Right renal pelvis (tissue), 4 donors: ENCODE measurements at places on chromosomes 5 and 9. TPM values are rescaled to one million over a fixed set of nuclear protein-coding genes. Genes with fewer than 3 reads are reported as not detected.

GRCh38 chr5:1660511-1660910 is 136.8 kb upstream of the LPCAT1 start:
- DNase-seq = no peak

DNA sequence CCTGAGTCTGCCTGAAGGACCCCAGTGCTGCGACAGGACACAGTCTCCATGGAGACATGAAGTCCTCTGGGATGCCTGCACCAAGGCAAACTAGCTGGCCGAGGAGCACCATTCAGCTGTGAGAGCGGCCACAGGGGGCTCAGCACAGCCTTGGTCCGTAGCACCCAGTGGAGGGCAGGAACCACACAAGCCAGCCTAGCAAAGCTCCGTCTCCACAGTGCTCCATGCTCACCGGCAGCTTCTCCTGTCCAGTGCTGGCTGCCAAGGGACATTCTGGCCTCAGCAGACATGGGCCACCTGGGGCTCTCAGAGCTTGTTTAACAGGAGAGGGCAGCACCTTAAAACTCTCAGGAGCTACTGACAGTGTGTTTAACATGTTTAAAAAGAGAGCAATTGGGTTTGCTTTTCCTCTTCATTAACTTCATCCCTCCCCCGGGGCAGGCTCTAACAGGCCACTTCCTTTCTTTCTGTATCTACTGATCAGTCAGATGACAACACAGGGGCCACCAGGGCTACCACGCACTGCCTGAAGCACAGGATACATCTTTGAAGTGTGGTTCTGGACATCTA is 57.0 kb downstream of the SECISBP2 start:
- peak; percentile 28 for DNase-seq

DNA sequence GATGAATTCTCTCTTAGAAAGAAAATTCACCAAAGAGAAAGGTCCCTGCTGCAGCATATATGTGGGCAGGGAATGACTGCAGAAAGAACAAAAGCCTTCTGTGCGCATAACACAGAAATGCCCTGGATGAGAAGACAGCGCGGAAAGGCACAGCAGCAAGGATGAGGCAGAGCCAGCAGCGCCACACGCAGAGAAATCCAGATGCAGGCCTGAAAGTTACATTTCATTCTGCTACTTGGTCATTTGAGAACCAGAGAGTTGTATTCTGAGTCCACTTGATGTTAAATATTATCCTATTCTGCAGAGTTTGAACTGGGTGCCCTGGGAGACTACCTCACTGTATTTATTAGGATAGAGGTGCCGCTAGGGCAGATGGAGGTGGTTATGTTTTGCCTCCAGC is 68.5 kb downstream of the GLDC start:
- DNase-seq = no peak

DNA sequence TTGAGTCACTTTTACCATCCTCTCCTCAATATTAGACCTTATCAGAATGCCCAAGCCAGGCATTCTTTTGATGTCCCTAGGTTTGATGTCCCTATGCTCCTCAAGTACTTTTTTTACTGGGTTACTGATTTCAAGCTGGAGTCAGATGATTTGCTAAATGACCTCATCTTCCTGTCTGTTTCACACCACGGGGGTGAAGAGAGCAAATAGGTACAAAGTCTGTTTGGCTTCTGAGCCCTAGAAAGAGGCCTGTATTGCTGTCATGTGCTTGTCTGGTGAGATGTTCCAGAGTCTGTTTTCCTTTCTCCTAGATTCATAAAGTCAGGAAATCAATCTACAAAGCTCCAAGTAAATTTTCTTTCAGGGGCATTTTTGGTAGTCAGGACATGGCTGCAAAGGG is 12.7 kb upstream of the DAB2 start:
- no peak for DNase-seq

DNA sequence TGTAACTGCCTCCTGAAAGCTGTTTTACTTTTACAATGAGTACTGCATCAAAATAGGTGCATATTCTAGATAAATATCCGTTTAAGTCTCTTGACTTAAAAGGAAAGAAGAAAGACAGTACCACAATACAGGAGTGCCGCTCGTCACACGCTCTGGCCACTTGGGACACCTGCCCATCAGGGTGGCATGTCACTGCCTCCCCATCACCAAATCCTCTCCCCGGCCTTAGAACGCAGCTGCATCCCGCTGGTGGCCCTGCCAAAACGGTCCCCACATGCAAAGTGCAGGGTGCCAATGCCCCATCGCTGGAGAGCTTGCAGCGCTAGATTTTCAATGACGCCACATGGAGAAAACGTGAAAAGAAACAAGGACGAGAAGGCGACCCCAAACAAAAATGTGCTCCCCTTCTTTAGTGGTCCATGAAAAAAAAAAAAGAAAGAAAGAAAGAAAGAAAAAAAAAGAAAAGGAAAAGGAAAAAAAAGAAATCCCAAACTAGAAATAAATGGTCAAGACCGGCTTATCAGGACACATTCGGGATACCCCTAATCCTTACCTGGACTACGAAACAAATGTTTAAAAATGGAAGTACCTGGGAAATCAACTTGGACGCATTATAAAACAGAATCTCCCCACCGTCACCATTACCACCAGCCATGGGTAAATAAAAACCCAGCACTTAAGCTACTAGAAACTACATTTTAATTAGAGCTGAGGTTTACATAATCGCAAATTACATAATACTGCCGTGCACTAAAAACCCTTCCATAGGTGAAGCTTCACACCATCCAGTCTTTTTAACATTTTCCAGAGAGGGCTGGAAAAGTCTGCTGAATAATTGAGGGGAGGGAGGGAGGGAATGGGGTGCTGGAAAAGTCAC is 1.0 kb downstream of the ANKH start:
- DNase-seq = no peak

GRCh38 chr5:2254406-2254805 is 371.7 kb upstream of the IRX4 start:
- no peak for DNase-seq

GRCh38 chr5:18972177-18972576 is 1015.8 kb downstream of the CDH18 start:
- DNase-seq = no peak

- no peak for DNase-seq
Measured at GRCh38 chr5:75286211-75286773, 49.6 kb upstream of the ANKRD31 start.

- no peak for DNase-seq
Measured at GRCh38 chr5:8577792-8578191, 708.8 kb downstream of the MTRR start.

DNA sequence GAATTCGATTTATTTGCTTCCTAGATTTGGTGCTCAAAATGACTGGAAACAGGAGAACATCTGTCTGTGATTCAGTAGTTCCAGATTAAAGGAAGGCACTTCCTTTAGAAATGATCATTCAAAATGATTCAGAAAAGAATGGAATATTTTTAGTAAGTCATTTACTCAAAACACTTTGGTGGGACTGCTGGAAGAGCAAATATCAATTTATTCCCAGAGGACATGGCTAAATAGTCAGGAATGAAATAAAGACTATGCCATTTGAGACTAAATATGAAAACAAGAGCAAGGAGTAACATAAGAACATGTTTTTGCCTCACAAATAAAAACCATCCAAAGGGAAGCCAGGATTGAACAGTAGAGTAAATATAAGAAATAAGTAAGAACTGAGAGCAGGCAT is 138.6 kb upstream of the RASA1 start:
- no peak for DNase-seq

DNA sequence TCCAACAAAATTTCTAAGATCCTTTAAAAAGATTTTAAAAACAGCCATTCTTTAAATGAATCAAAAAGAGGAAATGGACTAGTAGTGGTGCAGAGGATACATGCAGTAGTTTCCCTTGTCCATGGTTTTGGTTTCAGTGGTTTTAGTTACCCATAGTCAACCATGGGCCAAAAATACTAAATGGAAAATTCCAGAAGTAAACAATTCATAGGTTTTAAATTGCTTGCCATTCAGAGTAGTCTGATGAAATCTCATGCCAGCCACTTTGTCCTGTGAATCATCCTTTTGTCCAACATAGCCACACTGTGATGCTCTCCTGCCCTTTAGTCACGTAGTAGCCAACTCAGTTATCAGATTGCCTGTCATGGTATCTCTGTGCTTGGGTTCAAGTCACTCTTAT is 286.1 kb downstream of the ANXA1 start:
- no peak for DNase-seq

DNA sequence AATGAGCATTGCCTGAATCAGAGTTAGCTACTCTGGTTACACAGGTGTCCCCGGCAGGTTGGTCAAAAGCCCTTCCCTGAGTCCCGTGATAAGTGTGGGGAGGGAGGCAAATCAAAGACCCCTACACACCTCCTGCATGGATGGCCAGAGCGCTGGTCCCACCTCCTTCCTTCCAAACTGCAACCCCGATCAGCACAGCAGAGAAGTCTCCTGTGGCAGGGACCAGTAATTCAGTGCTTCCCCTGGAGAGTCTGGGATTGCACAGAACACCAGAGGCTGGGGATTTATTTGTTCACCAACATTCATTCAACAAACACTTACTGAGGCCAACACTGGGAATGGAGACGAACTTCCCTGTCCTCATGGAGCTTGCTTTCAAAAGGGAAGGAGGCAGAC is 46.2 kb downstream of the NSUN2 start:
- DNase-seq = no peak

- peak; percentile 23 for DNase-seq
Measured at GRCh38 chr5:69368458-69369339, 621 bp downstream of the AK6 start.

- peak; percentile 69 for DNase-seq
Measured at GRCh38 chr5:5178136-5178535, 38.0 kb downstream of the ADAMTS16 start.

GRCh38 chr9:73213300-73213699 is 61.6 kb downstream of the ANXA1 start:
- DNase-seq = no peak

DNA sequence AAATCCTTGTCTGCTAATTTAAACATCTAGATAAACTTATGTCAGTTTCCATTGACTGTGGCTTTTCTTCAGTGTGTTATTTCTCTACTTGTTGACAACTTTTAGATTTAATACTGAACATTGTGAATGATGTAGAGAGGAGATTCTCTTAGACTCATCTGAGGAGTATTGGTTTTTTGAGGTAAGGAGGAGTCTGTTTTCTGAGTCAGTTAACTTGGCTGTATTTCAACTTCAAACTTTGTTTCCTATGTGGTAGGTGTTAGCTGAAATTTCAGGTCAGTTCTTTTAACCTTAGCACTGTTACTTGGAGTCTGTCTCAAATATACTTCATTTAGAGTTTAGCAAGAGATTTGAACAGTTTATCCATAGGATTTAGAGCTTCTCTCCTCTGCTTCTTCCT is 67.9 kb downstream of the XRCC4 start:
- no peak for DNase-seq

DNA sequence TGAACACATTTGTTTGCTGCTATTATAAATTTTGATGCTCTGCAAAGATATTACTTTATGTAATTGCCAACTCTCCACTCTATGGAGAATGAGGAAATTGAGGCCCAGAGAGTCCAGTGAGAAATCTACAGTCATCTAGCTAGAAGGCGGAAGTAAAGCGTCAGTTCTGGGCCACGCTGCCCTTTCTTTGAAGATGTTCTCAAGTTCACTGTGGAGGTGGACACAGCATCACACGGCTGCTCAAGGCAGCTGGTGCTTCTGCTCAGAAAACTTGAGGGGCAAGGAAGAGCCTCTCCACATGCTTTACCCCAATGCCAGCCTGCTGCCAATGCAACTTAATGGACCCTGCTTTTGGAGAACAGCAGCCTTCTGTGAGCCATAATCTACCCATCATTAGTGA is 96.3 kb downstream of the TTLL11 start:
- no peak for DNase-seq

DNA sequence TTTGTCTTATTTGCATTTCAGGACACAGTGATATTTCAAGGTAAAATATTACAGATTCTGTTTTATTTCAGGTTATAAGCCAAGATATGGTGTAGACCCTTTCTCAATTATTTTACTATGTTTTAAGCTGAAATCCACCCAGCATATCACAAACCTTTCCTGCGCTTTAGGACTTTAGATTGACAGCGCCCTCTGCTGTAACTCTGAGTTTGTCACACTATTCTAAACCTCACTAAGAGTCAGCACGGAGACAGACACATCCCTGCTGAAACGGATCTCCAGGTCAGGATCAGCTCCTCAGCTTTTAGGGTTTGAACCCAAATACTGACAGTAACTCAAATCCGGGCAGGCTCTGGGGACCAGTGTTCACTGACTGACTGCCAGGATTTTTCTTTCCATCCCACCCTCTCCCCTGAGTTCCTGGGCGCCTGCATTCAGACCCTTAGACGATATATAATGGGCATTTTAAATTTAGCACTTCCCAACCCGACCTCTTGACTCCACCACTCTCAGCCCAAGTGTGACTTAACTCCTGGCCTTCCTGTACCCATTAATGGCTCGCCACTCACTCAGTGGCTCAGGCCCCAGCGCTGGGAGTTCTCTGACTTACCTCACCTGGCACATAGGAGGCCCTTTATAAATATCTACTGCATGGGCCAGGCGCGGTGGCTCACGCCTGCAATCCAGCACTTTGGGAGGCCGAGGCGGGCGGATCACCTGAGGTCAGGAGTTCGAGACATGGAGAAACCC is 33.5 kb downstream of the TLX3 start:
- DNase-seq = peak; percentile 15

DNA sequence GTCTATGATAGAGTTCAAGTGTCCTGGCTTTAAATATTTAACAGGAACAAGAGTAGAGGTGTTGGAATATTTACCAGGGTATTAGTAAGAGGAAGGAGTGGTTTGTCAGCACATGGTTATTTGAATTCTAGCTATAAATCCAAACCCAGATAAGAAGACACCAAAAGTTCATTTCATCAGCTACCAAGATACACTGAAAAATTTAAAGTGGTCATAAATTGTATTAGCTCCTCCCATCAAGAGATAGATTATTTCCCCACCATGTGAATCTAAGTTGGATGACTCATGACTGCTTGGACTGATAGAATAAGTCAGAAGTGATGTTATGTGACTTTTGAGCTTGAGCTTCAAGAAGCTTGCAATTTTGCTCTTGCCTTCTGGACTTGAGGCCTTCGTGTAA is 72.1 kb upstream of the GRAMD2B start:
- no peak for DNase-seq

PCDHA6 gene
- 0.13 TPM for polyA plus RNA-seq

DMRT3 gene
- polyA plus RNA-seq = 1.6 TPM

HTR4 gene
- 0.15 TPM for polyA plus RNA-seq

CCNO gene
- polyA plus RNA-seq = 6.5 TPM
